ENCODE measurements at places on chromosomes 6 and 20.

DNA sequence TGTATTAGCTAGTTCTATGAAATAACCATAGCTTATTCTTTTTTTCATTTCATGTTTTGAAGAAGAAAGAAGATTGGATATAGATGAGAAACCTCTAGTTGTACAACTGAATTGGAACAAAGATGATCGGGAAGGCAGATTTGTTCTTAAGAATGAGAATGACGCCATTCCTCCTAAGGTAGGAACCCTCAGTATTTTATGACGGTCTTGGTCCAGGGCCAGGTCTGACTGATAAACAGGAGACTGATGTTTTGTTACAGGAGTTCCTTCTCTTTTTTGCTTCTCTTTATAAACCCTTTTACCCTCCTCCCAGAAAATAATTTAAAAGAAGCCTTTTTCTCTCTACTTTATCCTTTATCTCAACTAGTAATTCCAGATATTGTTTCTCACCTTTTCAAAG is 43.6 kb downstream of the AFDN start:
- no peak for DNase-seq

GRCh38 chr6:11066505-11067347 is 22.6 kb upstream of the ELOVL2 start:
- no peak for DNase-seq

GRCh38 chr20:16573001-16573965 is at the start of gene KIF16B:
Gene KIF16B (minus strand): TSS chr20:16573448. CDS start chr20:16573275, 173 bp downstream.
- peak; percentile 74 for DNase-seq

GRCh38 chr20:44969300-44969894 is 3.1 kb downstream of the STK4 start:
- DNase-seq, result no peak

- no peak for DNase-seq
These were observed 208.8 kb downstream of the TSHZ2 start for GRCh38 chr20:53180928-53181362.

GRCh38 chr6:14397518-14397901 is 279.9 kb downstream of the CD83 start:
- no peak for DNase-seq

- DNase-seq, result no peak
These were observed 396.5 kb downstream of the RNGTT start for GRCh38 chr6:88566746-88567534.

GRCh38 chr6:18444111-18444510 is 57.0 kb downstream of the RNF144B start:
- no peak for DNase-seq

Measured in activated CD8-positive, alpha-beta memory T cell treated with anti-CD3 and anti-CD28 coated beads for 48 hours (primary cell).